Stimulated activated CD4-positive, alpha-beta T cell treated with anti-CD3 and anti-CD28 coated beads, Interleukin-2, amount 100 ng/mL, for 4 hours (primary cell): ENCODE measurements at places on chromosomes 12 and 14.

GRCh38 chr12:113756609-113757008 lies 209.5 kb downstream of the RBM19 start:
- DNase-seq = no peak

DNA sequence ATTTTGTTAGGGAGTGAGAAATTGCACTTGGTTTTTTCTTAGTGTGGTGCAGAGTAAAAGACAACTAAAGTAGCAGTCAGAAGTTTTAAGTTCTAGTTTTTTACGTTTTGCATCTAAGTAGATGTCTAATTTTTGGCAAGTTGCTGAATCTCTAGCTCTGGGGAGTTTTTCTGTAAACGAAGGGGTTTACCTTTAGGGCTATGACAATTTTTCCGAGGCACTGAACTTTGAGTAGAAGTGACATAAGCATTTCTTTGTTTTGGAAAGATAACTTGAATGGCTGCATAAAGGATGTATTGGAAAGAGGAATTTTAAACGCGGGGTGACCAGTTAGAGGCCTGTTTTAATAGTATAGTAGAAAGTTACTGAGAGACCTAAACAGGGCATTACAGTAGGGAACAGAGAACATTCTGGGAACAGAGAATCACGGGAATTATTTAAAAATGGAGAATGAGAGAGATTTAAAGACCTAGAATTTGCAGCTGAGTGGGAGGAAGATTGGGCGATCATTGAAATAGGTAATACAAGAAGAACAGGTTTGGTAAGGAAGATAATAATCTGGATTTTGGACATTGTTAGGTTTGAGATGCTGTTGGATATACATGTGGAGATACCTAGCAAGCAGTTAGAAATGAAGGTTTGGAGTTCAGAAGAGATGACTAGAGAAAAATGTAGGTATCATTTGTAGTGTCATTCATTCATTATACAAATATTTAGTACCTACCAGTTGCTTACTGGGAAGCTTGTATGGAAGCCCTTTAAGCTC lies 1.2 kb downstream of the ZNF410 start:
- DNase-seq = no peak

- DNase-seq = no peak
Measured at GRCh38 chr14:69999261-69999674, 120.1 kb downstream of the SMOC1 start.

- no peak for DNase-seq
Measured at GRCh38 chr12:28517101-28517500, 326.8 kb downstream of the CCDC91 start.

DNA sequence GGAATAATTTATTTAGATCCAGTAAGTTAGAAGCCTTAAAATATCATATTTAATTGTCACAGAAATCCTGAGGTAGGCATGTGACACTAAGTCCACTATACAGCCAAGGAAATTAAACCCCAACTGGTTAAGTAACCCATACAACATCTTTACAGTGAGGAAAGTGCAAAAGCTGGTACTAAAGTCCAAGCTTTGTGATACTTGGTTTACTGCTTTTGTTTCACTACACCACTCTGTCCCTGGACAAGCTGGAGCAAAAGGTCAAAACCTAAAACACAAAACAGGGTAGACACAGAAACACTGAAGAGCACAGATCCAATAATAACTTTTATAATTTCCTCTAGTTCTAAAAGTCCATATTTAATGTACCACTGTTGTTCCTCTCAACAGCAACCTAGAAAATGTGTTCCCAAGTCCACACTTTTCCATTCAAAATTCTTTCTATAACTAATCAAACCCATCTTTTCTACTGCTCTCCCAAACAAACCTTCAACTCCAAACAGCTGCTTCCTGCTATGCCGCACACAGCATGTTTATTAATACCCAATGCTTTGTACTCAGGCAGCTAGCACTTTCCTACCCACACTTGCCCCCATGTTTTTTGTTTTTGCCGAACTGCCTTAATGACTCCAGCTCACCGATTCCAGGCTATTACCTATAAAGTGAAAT lies 90.9 kb downstream of the MED13L start:
- DNase-seq = no peak

DNA sequence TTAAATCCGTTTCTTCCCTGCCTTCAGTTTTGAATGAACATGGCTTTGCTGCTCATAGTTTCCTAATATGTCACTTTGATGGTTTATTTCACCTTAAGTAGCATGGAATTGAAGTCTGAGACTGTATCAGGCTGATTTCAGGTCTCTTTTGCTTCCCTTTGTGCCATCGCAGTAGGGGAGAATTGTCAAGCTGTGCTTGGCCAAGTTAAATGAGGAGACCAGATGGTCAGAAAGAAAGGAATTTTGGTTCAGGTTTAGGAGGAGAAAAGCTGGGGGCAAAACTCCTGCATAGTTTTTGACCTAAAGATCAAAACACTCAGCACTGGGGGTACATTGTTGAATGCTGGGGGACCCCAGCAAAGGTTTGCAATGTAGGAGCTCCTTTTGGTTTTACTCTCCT lies 398.4 kb downstream of the NUAK1 start:
- no peak for DNase-seq

DNA sequence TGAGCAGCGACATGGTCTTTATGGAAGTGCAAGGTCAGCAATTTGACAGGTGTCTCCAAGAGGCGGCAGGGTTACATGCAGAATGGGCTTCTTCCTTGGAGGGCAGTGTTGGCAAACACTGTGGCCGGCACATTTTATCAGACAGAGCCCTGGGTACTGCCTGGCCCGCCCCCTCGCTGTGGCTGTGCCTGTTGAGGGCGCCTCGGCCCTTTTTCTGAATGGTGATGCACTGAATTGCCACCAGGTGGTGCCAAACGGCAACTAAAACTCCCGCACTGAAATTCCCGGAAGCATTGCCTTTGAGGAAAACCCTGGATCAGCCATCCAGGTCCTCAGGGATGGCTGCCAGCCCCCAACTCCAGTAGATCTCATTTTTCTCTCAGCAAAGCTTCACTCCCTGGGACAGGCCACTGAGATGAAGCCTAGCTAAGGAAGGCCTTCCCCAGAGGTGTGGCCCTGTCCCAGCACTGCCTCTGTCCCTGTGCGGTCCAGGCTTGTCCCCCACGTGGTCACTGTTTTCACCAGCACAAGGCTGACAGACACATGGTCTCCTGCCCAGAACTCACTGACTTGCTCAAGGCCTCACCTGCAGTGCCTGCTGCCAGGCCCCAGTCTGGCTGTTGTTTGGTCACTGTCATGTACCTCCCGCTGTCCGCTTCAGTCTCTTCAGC lies 73.6 kb downstream of the TESC start:
- peak; percentile 8 for DNase-seq

- no peak for DNase-seq
Measured at GRCh38 chr14:96267336-96267735, 11.3 kb downstream of the BDKRB1 start.

DNA sequence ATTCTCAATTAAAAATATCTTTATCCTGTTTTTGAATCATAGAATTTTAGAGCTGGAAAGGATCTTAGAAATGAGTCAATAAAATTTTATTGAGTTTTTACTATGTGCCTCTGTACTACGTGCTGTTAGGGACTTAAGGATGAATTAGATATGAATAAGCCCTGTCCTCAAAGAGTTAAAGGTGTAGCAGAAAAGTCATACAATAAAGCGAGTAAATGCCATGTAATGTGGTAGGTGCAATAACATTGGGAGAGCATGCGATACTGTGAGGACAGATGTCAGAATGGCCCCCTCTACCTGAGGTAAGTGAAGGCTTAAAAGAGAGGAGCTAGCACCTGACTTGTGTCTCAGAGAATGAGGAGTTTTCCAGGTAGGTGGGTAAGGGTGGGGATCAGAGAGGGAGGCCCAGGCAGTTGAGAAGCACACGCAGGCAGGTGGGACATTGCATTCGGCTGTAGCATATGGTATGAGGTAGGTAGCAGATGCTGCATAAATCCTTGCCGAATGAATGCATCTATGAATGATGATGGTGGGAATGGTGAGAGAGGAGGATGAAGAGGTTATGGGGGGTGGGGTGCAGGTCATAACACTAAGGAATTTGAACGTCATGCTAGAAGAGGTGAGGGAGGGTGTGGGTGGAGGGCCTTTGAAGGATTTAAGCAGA lies 35.4 kb upstream of the ATP23 start:
- no peak for DNase-seq

DNA sequence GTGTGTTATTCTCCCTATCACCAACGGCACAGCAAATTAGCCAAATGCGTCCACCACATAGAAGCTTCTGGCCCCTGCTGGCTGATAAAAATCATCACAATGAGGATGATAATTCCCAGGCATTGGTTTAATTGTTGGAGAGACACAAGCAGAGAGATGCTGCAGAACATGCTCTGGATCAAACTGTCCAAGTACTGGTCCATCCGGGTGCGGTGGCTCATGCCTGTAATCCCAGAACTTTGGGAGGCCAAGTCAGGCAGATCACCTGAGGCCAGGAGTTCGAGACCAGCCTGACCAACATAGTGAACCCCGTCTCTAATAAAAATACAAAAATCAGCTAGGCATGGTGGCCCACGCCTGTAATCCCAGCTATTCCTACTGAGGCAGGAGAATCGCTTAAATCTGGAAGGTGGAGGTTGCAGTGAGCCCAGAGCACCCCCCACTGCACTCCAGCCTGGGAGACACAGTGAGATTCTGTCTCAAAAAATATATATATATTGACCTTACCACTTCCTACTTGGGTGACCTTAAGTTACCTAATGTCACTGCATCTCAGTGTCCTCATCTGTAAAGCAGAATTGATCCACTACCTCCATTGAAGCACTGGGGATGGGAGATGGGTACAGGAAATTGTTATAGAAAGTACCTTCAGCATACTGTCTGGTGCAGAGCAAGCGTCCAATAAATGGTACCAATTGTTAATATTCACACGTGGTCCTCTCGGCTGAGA lies 83.7 kb upstream of the EGLN3 start:
- DNase-seq = no peak

GRCh38 chr14:33375786-33376185 lies 437.1 kb downstream of the NPAS3 start:
- no peak for DNase-seq

GRCh38 chr12:111438481-111438880 lies 32.8 kb downstream of the SH2B3 start:
- peak; percentile 46 for DNase-seq

GRCh38 chr12:31322801-31323207 lies 3.1 kb downstream of the SINHCAF start:
- no peak for DNase-seq

GRCh38 chr12:47800582-47800981 lies 19.1 kb downstream of the HDAC7 start:
- DNase-seq = no peak

GRCh38 chr12:58804749-58805148 lies 115.6 kb downstream of the LRIG3 start:
- DNase-seq = no peak

GRCh38 chr12:26338586-26339572 lies 143.5 kb downstream of the SSPN start:
- DNase-seq = no peak

DNA sequence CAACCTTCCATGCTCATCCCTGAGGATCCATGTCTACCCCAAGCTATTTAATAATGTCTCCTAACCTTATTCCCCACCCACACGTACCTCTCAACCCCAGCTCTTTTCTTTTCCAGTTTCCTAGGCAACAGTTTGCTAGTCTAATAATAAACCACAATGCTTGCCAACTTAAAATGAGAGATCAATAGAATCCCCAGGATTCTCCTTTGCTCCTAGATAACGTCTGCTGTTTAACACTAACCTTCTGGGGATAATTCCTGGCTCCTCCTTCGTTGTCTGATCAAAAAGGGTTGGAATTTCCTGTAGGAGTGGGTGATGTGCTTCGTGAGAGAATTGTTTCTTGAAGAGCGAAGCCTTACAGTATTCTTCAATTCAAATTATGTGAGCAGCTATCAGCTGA lies 42.2 kb upstream of the DBX2 start:
- DNase-seq = no peak

- no peak for DNase-seq
Measured at GRCh38 chr12:76310110-76310509, 38.1 kb downstream of the BBS10 start.

- no peak for DNase-seq
Measured at GRCh38 chr14:104549536-104550339, 29.8 kb upstream of the C14orf180 start.

DNA sequence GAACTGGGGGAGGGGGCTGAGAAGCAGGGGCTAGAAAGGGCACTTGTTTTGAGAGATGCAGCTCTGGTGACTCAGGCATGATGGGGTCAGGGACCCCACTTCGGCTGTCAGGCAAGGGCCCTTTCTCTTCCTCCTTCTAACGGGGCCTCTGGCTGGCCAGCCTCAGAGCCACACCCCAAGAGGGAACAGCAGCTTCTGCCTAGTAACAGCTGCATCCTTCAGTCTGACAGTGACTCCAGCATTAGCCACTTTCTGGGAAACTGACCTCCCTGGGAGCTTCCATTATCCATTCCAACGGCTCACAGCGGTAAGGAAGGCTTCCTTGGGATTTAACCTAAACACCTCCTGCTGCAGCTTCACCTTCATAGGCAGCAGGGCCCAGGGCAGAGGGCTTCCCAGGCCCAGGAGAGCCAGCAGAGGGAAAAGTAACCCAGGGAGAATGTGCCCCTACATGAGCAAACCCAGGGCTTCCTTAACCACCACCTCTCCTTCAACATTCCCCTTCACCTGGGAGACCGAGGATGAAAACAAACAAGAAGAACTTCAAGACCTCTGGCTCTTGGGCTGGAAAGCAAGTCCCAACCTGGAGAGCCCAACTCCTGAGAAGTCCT lies 2.7 kb downstream of the NCKAP5L start:
- no peak for DNase-seq

DNA sequence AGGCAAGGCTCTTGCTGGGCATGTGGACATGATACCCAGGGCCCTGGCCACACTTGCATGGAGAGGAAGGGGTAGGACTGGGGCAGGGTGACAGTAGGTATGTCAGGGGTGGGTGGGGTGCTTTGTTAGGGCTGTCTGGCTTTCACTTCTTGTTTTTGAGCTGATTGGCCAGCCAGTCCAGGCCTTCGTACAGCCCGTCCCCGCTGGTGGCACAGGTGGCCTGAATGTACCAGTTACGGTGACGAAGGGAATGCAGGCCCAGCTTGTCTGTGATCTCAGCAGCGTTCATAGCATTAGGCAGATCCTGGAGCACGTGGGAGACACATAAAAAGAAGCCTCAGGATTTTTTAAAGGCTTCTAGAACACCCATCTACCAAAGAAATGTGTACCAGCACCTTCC lies 13.5 kb upstream of the FKBP11 start:
- no peak for DNase-seq

GRCh38 chr12:29782285-29782870 lies 1.4 kb downstream of the TMTC1 start:
- DNase-seq = no peak

GRCh38 chr12:51472984-51473383 lies 48.4 kb downstream of the SLC4A8 start:
- no peak for DNase-seq
